Stimulated activated CD4-positive, alpha-beta T cell treated with anti-CD3 and anti-CD28 coated beads, Interleukin-15, amount 100 ng/mL, for 48 hours (primary cell): ENCODE measurements at places on chromosomes 16 and 17.

- DNase-seq = no peak
Measured at GRCh38 chr17:45241328-45242028, 19.8 kb downstream of the FMNL1 start.

DNA sequence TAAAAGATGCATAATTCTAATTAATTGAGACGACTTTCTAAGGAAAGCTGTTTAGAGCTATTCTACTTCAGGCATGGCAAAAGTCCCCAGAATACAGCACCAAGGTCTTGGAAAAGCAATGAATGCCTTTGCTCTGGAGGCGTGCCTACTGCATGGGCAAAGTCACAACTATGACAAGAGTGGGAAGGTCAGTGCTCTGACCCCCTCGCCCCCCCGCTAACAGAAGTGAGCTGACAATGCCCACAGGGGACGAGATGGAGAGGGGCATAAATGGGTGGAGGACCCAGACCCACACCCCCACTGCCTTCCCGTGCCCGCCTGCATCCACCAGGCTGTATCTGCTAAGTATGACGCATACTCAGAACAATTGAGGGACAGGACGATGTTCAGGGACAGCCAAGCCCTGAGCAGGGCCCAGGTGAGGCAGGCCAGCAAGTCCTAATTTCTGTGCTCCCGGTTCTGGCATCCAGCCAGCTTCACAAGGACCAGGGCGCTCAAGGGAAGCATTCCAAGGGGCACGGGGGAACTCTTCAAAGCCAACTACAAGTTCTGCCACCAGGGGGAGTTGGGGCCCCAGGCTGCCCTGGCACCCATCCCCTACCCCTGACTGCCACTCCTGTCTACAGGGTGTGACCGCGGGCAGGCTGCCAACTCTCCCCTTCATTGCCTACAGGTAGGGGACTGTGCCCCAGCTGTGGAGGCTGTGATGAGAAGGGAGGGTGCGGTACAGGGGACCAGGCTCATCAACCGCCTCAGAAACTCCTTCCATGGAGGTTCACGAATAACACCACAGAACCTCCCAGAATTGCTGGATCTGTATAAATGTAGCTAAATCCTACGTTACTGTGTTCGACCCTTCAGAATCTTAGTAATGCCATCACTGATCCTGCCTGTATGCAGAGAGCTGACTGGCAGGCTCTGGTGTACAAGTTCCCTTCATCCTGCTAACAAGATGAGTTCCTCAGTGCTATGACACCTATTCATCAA, 20.8 kb downstream of the NPRL3 start:
- peak; percentile 40 for DNase-seq

- peak; percentile 25 for DNase-seq
Measured at GRCh38 chr17:28174352-28175046, 132.0 kb downstream of the NLK start.

GRCh38 chr17:67712375-67712774, 5.4 kb upstream of the NOL11 start:
- DNase-seq = no peak

- no peak for DNase-seq
Measured at GRCh38 chr17:82791532-82791931, 39.7 kb downstream of the TBCD start.

DNA sequence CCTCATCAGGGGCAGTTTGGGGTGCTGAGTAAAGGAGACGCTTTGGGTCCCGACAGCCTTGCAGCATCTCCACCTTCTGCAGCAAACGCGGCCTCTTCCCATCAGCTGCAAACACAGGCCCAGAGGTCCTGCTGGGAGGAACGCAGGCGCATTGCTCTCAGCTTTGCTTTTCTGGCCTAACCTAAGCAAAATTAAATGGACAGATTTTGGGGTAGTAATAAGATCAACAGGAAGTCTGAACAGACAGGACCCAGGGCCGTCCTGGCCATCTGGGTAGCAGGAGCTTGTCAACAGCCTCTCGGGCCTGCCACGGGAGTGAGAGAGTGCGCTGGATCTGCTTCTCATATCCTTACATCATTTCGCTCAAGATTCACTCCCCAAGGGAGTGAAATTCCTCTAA, 7.2 kb downstream of the NUBP1 start:
- DNase-seq = no peak
